Right ventricle myocardium superior (tissue), 1 donor: ENCODE measurements at places on chromosomes 1 and 21. TPM values are rescaled to one million over a fixed set of nuclear protein-coding genes. Genes with fewer than 3 reads are reported as not detected.

DNA sequence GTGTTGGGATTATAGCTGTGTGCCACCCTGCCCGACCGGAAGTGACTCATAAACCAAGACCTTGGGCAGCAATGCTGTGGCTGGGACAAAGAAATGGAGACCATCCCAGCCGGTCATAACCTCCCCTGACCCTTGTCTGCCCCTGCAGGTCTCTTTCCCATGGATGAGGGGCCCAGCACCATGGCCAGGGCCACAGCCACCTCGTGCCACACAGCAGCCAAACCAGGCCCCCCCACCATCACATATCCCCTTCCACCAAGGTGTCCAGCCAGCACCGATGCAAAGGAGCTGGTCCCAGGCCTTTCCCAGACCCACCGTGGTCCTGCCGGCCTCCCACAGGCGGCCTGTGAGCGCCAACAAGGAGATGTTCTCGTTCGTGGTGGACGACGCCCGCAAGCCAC, 42.2 kb downstream of the FHAD1 start:
- no peak for DNase-seq

GRCh38 chr1:100860397-100860991, 34.1 kb downstream of the EXTL2 start:
- no peak for DNase-seq

Gene RGS5
- total RNA-seq = 270 TPM

Gene SMIM1
- total RNA-seq = 17.3 TPM

DNA sequence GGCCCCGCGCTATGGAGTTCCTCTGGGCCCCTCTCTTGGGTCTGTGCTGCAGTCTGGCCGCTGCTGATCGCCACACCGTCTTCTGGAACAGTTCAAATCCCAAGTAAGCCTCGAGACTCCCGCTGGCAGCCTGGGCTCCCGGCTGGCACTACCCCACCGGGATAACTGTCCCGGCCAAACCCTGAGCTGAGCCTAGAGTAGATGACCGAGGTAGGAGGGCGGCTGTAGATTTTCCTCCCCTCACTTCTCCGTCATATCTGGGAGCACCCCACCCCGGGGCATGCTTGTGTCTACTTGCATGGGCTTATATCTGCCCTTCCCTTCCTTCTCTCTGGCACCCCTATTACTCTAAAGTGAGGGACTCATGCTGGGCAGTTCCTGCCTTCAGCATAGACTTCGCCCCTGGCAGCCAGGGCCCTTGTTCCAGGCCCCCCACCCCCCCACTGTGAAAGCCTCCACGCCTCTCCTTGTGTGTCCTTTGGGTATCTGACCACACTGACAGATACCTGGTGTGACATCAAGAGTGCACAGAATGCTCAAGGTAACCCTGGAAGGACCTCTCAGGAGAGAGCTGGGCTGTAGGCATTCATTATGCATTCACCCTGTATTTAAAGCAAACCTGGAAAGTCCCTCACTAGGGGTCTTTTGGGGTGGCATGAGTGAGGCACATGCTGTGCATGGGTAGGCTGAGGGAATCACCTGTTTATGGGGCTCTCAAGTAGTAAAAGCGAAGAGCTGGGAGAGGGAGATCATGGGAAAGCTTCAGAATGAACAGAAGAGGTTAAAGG, 485 bp downstream of the EFNA1 start:
- no peak for DNase-seq

GRCh38 chr1:158833264-158833663, 2.1 kb downstream of the MNDA start:
- no peak for DNase-seq

- no peak for DNase-seq
These were observed 34.5 kb downstream of the EPHA10 start for GRCh38 chr1:37730376-37730775.

Gene BRINP2
- total RNA-seq = 0.65 TPM
